NCI-H510A (cell line): ENCODE measurements at places on chromosomes 12 and 14.

- no peak for DNase-seq
These were observed 192.9 kb downstream of the NUAK1 start for GRCh38 chr12:105945880-105946279.

DNA sequence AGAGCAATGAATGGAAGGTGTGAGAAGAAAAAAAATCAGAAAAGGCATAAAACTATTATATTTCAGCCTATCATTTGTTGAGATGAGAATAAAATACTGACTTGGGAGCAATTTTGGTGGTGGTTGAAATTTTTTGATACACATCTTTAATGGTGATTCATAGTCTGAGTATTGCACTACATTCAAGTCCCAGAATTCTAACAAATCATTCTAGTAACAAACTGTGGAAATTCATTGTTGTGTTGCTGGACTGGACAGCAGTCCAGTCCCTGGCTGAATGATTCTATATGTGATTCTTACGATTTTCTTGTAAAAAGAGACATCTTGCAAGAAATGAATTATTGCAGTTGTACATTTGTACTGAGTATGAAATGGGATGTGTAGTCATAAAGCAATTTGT is 268.6 kb downstream of the TRHDE start:
- DNase-seq: no peak

- DNase-seq: no peak
These were observed 186.1 kb downstream of the CAND1 start for GRCh38 chr12:67455236-67455635.

DNA sequence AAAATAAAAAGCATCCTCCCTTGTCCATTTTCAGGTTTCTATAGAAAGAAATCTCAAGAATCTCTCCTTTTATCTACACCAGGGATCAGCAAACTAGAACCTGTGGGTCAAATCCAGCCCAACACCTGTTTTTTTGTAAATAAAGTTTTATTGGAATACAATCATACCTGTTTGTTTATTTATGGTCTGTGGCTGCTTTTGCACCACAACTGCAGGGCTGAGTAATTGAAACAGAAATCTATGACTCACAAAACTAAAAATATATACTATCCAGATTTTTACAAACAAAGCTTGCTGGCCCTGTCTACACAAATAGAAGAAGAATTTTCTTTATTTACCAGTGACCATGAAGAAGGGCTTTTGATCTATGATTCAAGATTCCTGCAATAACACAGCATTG is 95.1 kb upstream of the COCH start:
- DNase-seq: no peak

GRCh38 chr12:13101821-13102375 is 1.6 kb downstream of the GSG1 start:
- no peak for DNase-seq

DNA sequence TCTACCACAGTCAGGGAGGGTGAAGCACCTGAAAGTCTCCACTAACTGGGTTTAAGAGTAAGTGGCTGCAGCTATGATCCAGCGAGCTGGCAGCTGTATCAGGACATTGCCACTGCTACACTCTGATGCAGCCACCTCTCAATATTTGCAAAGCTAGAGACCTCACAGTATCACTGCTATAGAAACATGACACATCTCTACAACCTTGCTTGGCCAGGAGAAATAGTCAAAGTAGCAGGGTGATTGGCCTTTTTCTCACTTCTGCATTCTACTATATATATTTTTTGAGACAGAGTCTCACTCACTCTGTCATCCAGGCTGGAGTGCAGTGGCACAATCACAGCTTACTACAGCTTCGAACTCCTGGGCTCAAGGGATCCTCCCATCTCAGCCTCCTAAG is 9.3 kb upstream of the FMNL3 start:
- no peak for DNase-seq

DNA sequence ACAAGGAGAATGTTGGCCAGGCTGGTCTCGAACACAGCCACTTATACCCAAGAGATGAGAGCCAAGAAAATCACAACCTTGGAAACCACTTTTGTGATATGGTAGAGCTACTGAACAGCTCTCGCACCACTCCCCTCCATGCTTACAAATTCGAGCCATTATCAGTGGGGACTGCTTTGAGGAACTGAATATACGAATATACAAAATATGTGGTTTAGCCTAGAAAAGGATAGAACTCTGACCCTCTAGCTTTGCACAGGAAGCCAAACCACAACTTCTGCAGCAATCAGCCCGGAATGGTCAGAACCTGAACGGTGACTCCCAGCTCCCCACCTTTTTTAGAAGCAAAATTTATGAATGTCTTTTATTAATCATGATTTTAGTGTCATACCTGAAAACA is 129.8 kb upstream of the TMEM132C start:
- no peak for DNase-seq

- no peak for DNase-seq
These were observed 36.7 kb upstream of the NKX2-8 start for GRCh38 chr14:36619131-36619530.

- no peak for DNase-seq
These were observed 6.6 kb downstream of the COA8 start for GRCh38 chr14:103569408-103569807.

GRCh38 chr12:54197010-54197409 is 8.2 kb upstream of the SMUG1 start:
- no peak for DNase-seq

- DNase-seq: no peak
These were observed 224.9 kb downstream of the NPAS3 start for GRCh38 chr14:33163600-33163999.

DNA sequence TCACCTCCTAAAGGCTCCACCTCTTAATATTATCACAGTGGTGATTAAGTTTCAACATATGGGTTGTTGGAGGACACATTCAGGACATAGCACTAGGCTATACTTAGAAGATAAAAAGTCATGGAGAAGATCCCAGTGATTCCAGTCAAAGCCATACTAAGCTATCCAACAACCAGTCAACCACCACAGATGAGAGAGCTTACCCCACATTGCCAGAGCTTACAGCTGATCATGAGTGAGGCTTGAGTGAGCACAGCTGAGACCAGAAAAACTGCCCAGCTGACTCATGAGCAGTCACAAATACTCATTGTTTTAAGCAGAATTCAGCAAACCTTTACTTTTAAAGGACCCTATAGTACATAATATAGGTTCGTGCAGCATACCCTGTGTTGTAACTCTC is 85.1 kb downstream of the DRAM1 start:
- no peak for DNase-seq

GRCh38 chr12:91355150-91356006 is 172.8 kb upstream of the DCN start:
- peak; percentile 26 for DNase-seq
